ENCODE measurements at places on chromosomes 4 and X.

- no peak for ATAC-seq
These were observed 31.5 kb downstream of the SHOX start for GRCh38 chrX:662126-662525.

DNA sequence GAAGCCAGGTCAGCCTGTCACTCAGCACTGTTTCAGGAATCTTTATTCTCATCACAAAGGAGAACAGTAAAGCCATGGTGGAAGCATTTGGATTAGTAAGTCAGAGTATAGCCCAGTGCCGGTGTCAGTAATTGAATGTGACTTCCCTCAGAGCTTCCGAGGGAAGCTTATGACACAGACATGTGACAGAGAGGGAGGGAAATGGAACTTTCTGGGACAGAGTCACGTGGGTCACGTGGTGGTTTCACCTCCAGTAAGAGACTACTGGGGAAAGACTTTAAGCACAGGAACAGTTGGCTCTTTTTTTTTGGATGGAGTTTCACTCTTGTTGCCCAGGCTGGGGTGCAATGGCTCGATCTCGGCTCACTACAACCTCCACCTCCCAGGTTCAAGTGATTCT is 53.3 kb upstream of the CCDC160 start:
- no peak for ATAC-seq

DNA sequence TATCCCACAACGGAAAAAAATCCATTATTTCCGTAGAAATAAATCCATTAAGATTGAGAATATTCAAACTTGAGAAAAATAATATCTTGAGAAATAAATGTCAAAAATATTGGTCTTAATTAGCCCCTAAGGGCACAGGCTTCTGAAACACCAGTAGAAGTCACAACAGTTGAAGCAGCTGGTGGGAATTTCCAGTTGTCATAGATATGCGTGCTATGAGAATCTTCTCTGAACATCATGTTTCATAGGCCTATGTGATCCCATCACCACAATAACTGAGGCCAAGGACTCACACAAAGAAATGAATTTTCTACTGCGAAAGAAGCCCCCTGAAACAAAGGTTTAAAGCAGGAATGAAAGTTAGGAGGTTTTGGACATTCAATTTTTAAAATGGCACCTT is 292.0 kb downstream of the DTHD1 start:
- no peak for ATAC-seq

- ATAC-seq: no peak
These were observed 192.3 kb downstream of the TLL1 start for GRCh38 chr4:166065324-166065723.

- no peak for ATAC-seq
These were observed 5.7 kb downstream of the AFM start for GRCh38 chr4:73487233-73487632.

All from SK-N-SH treated with all-trans-retinoic acid at 6 μM for 48 hours (cell line).